HEK293T (cell line): ENCODE measurements at places on chromosomes 1 and 21.

DNA sequence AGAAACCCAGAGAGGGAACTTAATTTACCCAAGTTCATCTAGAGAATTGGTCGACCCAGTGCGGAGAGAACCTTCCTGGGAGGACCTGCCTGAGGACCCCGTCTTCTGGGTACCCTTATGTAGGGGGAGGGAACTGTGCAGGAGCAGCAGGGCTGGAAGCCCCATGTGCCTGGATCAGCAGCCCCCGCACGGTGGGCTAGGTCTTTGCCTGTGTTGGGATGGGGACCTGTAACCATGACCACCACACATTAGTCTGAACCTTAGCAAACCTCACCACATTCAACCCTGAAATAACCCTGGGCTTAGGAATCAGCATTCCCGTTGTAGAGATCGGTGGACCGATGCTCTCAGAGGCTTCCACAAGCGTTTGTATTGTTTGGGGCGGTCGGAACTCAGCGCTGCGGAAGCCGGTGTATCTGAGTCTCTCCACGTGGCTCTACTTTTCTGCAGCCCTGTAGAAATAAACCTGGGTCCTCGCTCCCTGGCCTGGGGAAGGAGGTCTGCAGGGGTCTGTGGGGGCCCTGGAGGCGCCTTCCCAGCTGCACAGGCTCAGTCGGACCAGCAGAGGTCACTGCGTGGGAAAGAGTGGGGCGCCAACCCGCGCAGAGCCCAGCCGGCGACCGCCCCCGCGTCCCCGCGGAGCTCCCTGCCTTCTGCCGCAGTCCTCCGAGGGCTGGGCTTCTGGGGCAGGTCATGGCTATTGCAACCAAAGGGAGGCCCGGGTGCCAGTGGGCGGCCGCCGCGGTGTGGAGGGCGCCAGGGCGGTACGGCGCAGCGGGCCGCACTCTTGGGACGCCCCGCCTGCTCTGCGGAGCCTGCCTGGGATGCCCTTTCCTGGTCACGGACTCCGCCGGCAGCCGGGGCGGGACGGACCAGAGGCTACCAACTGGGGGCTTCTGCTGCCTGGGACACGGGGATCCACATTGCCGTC lies 36.2 kb upstream of the KCNA10 start:
- peak; percentile 56 for DNase-seq

- no peak for DNase-seq
These were observed 8.0 kb downstream of the TUT4 start for GRCh38 chr1:52544665-52545525.

GRCh38 chr1:177779166-177779965 lies 190.5 kb downstream of the SEC16B start:
- no peak for DNase-seq

DNA sequence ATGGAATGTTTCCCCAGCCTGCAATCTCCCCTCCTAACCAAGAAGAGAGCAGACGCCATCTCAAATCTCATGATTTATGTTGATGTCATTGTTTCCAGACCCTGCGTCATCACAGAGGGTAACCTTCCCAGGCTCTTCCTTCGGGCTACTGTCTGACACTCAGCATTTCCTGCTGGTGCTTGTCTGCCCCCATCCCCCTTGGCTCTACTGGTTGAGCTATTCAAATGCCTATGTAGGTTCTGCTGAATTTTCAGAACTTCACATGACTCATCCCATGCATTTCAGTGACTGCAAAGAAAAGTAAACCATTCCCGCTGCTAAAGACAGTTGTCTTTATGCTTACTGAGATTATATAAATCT lies 24.8 kb upstream of the ITPKB start:
- peak; percentile 37 for DNase-seq

GRCh38 chr1:46557403-46557802 lies 6.0 kb upstream of the KNCN start:
- DNase-seq = no peak

DNA sequence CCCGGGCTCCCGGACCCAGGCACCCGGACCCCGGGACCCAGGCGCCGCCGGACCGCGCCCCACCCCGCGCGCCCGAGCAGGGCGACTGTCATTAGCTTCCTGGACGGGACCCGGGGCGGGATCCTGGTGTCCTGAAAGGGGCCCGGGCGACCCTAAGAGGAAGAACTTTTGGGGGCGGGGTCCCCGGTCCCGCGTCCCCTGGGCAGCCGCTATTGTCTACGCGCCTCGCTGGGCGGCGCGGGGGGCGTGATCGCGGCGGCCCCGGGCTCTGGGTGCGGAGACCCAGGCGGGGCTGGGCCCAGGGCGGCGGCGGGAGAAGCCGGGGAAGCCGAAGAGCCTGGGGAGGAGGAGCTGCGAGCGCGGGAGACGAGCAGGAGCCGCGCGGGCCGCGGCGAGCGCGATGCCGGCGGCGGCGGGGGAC lies 465 bp downstream of the HUNK start:
- peak; percentile 55 for DNase-seq

DNA sequence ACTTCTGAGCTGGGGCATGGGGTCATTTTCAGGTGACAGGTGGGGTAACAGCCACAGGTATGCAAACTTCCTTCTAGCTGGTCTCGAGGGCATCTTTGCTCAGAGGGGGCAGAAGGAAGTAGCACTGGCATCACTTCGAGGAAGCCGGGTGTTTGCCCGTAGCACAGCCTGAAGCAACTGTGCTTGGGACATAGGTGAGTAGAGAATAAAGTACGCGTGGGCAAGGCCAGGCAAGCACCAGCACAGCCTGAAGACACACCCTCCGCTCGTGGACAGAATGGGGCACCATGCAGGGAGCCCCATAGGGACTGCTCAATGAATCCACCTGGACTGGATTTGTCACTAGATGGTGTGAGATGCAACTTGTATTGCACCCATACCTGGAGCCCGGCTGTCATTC lies 167.1 kb downstream of the KCNJ6 start:
- DNase-seq = no peak

GRCh38 chr1:65449214-65449823 lies 28.9 kb downstream of the LEPR start:
- no peak for DNase-seq

DNA sequence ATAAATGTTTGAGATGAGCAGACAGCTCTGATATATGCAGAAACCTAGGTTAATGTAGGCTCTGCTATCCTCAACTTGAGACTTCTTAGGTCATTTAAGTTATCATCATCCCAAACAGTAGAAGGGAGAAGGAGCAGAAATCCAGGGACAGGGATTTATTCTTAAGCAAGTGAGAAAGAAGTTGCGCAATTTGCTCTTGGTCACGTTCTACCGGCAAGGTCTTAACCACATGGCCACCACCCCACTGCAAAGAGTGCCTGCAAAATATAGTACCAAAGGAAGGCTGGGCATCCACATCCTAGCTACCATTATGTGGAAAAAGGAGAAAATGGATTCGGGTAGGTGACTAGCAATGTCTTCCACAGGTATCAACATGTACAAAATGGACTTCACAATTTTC lies 25.2 kb downstream of the CRNN start:
- no peak for DNase-seq

GRCh38 chr1:175810305-175810704 lies 66.9 kb upstream of the TNR start:
- no peak for DNase-seq

DNA sequence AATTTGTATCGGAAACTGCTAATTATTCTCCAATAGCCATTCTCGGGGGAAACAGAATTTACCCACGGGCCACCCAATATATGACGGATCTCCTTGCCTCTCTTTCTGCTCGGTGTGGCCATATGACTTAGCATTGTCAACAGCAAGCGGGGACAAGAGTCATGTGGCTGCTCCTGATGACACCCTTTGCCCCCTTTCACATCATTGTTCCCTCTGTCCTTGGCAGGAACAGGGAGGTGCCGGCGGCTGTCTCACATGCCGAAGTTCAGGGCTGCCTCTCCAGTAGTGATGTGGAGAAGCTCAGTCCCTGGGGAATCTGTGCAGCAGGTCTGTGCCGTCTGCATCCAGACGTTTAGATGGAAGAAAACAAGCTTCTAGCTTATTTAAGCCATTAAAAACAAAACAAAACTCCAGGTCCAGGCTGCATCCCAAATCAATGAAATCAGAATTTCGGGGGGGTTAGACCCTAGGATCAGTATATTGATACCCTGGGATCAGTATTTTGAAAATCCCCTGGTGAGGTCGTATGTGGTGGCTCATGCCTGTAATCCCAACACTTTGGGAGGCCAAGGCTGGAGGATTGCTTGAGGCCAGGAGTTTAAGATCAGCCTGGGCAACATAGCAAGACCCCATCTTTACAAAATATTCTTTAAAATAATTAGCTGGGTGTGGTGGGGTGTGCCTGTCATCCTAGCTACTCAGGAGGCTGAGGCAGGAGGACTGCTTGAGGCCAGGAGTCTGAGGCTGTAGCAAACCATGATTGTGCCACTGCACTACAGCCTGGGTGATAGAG lies 10.8 kb downstream of the MYOM3 start:
- no peak for DNase-seq

GRCh38 chr1:48582408-48582807 lies 110.4 kb upstream of the SPATA6 start:
- no peak for DNase-seq

- DNase-seq = peak; percentile 77
These were observed 112.1 kb downstream of the HLCS start for GRCh38 chr21:36854391-36854790.

DNA sequence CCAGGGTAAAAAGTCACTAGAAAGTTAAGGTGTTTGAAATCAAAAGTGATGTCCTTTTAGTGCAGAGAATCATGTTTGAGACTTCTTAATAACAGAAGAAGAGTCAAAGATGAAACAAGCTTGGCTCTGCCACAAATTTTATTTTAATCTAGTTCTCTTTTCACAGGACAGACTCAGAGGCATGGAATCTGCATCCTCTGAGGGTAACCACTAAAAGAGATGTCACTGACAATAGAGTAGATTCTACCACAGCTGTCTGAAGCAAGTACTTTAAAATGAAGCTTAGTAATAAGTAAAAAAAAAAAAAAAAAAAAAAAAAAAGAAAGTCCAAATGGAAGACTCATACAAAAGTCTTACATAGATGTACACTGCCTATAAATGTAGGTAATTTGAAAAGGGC lies 519.7 kb upstream of the PRMT6 start:
- DNase-seq = no peak

DNA sequence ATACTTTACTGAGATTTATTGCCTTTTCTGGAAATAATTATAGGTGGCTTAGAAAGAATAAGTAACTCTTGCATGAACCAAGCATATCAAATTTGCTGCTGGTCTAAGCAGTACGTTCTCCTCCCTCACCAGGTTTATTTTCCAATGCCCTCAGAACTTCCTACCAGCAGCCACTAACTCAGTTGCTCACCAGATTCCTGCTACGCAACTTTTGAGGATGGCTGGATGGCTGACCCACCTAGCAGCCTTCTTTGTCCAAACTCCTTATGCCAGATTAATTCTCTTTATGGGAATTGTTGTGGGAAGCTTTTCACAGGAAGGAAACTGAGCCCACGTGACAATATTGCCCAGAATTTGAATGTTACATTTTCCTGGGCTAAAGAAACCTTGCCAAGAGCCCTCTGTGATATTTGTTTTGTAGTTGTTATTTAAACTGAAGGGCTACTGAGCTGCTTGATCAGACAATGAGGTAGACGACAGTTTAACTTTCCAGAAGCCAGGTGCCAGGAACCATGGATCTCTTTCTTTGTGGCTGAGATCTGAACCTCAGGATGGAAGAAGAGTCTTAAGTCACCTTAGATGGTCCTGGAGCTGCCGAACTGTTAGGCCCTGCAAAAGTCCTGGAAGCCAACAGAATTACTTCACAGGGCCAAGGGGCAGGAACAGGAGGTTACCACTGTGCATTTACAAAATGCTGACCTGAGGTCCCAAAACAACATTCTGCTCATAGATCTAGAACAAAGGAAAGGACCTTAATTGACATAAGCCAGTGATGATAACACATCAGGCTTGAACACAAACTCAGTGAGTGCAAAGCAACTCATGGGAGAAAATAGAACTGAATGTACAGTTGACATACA lies 85.5 kb upstream of the ATP1A1 start:
- DNase-seq = no peak

GRCh38 chr1:237355022-237355421 lies 313.0 kb downstream of the RYR2 start:
- DNase-seq = no peak

GRCh38 chr1:234927312-234927970 lies 201.2 kb downstream of the TOMM20 start:
- DNase-seq = no peak

GRCh38 chr1:84632137-84632536 lies 57.9 kb upstream of the CTBS start:
- DNase-seq = no peak

GRCh38 chr1:36450919-36451305 lies 661 bp upstream of the OSCP1 start:
- no peak for DNase-seq

GRCh38 chr1:38735651-38736161 lies 123.9 kb downstream of the RRAGC start:
- no peak for DNase-seq

DNA sequence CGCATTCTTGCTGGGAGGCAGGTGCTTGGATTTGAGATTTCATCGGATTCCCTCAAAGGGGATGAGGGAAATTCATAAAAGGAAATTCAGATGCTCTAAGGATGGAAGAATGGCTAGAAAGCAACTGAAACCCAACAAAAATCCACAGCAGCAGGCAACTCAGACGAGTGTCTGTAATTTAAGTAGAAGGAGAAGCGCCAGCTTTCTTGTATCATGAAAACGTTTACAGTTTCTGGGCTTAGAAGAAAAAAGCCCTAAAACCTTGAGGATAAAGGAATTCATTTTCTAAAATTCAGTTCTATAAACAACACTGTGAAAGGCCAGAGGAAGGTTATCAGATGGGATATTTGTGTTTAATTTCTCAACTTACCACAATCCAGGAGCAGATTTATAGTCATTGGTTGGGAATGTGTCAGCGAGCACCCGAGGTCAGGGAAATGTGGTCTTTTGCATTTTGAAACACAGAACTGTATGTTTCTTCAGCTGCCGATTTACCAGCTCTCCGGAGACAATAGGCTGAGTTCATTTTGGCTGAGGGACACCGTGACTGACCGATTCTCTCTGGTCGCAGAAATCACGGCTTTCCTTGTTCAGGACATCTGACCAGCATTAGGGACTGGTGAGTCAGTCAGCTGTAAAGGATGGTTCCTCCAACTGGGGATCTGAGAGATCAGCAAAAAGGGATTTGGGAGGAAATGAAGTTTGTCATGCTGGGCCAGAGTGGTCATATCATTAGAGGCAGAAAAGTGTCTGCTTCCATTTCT lies 111.6 kb upstream of the ERRFI1 start:
- DNase-seq = no peak
